NCI-H1694 treated with DMSO at 0.1 percent for 48 hours (cell line): ENCODE measurements at places on chromosomes 13 and 19.

GRCh38 chr13:87453244-87453643 is 217.9 kb upstream of the SLITRK5 start:
- DNase-seq = peak; percentile 30

GRCh38 chr13:90838317-90838960 is 509.0 kb upstream of the MIR17HG start:
- no peak for DNase-seq

DNA sequence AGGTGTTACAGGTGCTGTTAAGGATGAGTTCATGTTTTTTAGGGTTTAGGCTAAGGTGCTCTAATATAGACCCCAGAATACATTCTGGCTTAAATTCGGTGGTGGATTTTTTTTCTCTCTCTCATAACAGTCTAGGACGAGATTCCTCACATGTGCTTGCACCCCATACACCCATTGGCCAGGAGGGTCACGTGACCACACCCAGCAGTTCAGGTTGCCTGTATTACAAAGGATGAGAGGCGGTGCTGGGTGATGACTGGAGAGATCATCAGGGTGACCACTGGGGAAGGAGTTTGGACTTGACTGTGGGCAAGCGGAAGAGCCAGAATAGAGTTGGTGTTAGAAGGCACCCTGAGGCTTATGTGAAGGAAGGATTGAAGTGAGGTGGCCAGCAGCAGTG is 27.7 kb downstream of the PPP2R1A start:
- no peak for DNase-seq

DNA sequence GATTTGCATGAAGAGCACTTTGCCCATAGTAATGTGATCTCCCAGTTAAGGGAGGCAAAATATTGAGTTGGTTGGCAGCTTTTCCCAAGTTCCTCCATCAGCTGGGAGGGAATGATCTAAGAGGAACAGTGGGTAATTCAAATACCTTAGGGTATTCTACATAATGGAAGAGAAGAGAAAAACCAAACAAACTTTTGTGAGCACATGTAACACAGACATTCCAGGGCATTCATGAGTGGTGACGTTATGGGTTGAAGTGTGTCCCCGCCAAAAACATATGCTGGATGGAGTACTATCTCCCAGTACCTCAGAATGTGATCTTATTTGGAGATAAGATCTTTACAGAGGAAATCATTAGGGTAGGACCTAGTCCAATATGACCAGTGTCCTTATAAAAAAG is 220.1 kb downstream of the FOXO1 start:
- DNase-seq = no peak

GRCh38 chr13:113551081-113552000 is 33.2 kb upstream of the TFDP1 start:
- DNase-seq = no peak

- no peak for DNase-seq
Measured at GRCh38 chr13:20972731-20973130, 70.2 kb upstream of the XPO4 start.

DNA sequence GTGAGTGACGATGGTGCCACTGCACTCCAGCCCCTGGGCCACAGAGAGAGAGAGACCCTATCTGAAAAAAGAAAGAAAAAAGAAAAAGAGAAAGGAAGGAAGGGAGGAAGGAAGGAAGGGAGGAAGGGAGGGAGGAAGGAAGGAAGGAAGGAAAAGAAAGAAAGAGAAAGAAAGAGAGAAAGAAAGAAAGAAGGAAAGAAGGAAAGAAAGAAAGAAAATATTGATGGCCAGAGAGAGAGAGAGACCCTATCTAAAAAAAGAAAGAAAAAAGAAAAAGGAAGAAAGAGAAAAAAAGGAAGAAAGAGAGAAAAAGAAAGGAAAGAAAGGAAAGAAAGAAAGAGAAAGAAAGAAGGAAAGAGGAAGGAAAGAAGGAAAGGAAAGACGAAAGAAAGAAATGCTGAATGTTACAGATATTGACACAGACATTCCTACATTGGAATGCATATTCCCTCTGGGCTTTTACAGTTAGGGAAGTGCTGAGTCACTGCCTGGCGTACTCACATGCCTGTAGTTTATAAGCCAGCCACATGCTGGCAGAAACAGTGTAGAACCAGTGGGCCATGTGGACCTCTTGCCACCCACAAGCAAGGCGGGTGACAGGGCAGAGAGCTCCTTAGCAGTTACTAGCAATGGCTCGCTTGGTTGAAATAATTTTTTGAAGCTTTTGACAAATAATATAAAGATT is 34.6 kb upstream of the SLC46A3 start:
- DNase-seq = peak; percentile 0

DNA sequence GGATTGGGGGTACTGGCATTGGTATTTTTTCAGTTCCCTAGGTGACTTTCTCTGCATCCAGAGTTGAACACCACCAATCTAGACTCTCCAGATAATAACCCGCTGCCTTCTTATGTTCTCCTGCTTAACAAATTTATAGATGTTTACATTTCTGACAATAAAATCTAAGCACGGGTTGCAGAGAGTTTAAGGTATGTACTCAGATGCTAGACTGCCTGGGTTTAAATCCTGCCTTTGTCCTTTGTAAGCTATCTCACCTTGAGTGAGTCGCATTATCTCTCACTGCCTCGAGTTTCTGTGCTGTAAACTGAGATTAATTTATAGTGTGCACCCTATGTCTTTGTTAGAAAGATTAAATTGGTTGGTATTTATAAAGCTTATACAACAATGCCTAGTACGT is 131.4 kb upstream of the ARGLU1 start:
- DNase-seq = no peak

DNA sequence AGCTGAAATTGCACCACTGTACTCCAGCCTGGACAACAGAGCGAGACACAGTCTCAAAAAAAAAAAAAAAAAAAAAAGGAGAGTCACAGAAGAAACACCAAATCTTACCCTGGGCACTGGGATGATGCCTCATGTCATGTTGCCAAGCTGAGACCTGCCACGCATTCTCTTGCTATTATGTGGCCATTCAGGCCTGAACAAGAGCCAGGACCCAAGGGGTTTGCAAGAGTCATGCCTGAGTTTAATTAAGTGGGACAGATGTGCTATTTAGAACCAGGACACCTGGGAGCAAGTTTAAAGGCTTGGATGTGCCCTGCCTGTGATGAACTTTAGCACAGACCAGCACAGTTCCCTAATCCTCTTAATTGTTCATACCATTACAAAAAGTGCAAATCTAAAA is 9.8 kb downstream of the PNMA8A start:
- peak; percentile 25 for DNase-seq

GRCh38 chr19:41421314-41421713 is 5.9 kb downstream of the B3GNT8 start:
- no peak for DNase-seq

GRCh38 chr19:38266981-38267597 is 2.7 kb downstream of the SPINT2 start:
- DNase-seq = no peak

- DNase-seq = no peak
Measured at GRCh38 chr19:38185562-38185961, 38.5 kb downstream of the DPF1 start.
